ENCODE measurements at places on chromosomes 2 and 18.

DNA sequence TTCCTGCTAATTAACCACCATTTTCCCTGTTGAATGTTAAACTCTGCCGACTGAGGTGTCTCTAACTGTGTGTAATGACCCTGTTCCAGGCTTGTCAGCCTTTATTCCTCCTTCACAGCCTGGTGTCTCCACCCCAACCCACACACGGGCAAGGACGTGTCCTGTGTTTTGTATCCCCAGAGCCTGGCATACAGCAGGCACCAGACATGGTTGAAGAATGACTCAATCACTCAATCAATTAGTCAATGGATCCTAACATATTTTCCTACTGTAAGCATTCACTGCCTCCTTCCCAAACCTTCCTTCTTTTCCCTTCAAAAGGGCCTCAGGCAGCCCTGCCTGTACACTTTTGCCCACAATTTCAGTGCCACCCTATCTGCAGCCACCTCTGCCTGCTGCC, 2.7 kb upstream of the TNS1 start:
- no peak for DNase-seq

- DNase-seq: no peak
Measured at GRCh38 chr2:143686585-143687164, 557.5 kb downstream of the ARHGAP15 start.

DNA sequence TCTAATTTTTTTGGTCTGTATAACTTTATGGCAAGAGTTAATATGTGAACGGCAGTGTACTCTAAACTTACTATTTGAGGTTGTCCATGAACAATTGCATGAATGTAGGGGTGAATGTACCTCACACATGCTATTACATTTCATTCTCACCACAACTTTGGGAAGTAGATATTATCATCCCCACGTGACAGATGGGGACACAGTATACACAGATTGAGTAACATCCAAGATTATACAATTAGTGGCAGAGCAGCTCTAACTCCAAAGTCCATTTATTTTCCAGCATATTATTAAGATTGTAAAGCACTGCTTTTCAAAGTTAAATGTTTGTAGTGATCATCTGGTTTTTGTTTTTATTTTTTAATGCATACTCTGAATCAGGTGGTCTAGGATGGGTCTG, 622.1 kb upstream of the ZEB2 start:
- no peak for DNase-seq

- DNase-seq: no peak
Measured at GRCh38 chr2:158651358-158652057, 143.6 kb upstream of the DAPL1 start.

DNA sequence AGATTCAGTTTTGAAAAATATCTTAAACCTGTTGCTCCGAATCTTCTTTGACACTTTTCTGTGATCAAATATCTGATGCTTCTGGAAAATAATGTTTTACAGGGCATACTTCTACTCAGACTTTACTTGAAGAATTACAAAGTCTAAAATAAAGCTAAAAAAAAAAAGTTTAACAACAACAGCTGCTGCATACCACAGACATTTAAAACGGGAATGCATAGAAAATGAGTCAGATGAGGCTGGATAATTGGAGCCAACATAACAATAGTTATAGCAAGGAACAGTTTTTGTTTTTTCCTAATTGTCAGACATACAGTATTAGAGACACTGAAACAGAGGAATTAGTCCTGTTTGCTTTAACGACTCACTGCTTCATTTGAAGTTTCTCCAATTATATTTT, 1090.2 kb downstream of the SUCLG1 start:
- no peak for DNase-seq

GRCh38 chr2:142983174-142983573, 105.7 kb downstream of the KYNU start:
- no peak for DNase-seq

DNA sequence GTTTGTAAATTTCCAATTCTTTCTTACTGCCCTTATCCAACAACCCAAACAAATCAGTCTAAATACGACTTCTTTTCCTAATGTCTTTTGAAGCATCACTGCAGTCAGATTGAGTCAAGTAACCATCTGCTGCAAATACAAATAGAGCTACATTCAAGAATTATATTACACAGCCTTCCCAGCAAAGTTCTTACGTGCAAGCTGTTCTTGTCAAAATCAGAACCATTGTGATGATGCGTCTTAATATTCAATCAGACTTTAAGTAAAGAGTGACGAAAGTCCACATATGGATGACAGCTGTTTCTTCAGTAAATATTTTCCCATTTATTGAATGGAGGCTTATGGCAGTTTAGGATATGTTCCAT, 943.8 kb downstream of the LRP1B start:
- DNase-seq: no peak

DNA sequence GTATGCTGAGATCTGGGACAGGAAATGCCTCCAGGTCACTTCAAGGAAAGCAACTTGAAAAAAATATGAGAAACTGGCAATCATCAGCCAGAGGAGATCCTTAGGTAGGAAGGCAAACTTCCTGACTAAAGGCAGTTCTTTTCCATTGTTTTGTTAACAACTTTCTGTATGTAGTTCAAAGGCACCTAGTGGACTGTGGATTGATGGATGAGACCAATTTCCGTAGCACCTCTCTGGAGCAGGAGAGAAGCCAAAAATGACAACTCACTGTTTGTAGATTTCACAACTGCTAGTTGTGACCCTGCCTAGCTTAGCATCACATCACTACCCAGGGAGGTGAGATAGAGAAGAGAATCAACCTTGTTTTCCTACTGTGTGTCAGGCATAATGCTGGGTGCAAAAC, 21.8 kb upstream of the NOSTRIN start:
- DNase-seq: no peak

- DNase-seq: no peak
Measured at GRCh38 chr18:45103319-45104048, 422.8 kb downstream of the SETBP1 start.

DNA sequence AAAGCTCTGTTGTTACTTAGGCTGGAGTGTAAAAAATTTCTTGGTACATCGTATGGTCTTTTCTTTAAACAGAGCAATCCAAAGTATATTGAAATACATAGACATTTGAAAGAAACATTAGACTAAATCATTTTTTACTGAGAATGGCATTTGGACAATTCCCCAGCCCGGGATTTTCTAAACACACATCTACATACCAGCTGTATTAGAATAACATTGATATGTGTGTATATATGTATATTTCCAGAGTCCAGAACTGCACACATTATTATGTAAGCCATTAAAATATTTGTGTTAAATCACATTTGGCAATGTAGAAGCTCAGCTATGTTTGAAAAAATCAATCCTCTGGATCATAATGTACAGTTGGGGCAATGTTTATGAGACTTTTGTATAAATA, 1853.6 kb upstream of the LRRTM1 start:
- no peak for DNase-seq

Data from neural crest cell (in vitro differentiated cells).